ENCODE measurements at places on chromosomes 1 and 21. TPM values are rescaled to one million over a fixed set of nuclear protein-coding genes. Genes with fewer than 3 reads are reported as not detected.

The S100A2 gene
- not detected for total RNA-seq

DNA sequence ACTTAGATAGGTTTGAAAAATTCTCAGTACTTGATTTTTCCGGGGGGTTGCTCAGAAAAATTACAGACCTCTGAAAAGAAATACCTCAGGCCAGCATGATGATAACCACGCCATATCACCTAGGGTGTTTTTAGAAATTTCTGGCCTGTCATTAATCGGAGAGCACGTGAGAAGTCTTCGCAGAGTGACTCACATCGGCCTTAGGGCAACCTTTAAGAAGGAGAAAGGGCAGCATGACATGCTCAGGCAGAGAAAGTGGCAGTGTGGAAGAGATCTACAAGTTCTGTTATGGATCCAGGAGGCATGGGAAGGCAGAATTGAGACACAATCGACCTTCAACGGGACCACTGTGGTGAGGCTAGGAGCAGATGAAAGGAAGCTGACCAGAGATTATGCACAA is 506.3 kb downstream of the LMO4 start:
- H3K36me3 ChIP-seq: no peaks in the 10 kb centered on the region
- no peak overlapping the region for H3K27ac ChIP-seq
- H3K4me3 ChIP-seq: no peak overlapping the region
- no peak for DNase-seq
- H3K4me1 ChIP-seq: no peaks in the 10 kb centered on the region
- no peaks in the 10 kb centered on the region for H3K27me3 ChIP-seq

GRCh38 chr1:24927473-24927872 is 2.6 kb downstream of the RUNX3 start:
- H3K36me3 ChIP-seq: no peaks in the 10 kb centered on the region
- peaks cover 43% of the 10 kb centered on the region for H3K4me1 ChIP-seq
- no peak overlapping the region for H3K27ac ChIP-seq
- no peaks in the 10 kb centered on the region for H3K27me3 ChIP-seq
- no peak overlapping the region for H3K4me3 ChIP-seq

The CD247 gene
- 2.3 TPM for total RNA-seq

The ZSCAN20 gene
- total RNA-seq: 3.0 TPM

- DNase-seq: no peak
- H3K27ac ChIP-seq: peak overlapping the region; percentile 51
- H3K36me3 ChIP-seq: no peaks in the 10 kb centered on the region
- H3K4me3 ChIP-seq: no peak overlapping the region
- no peaks in the 10 kb centered on the region for H3K27me3 ChIP-seq
Observed at GRCh38 chr1:10626791-10627410, 152.2 kb downstream of the PEX14 start.

The SELL gene
- not detected for total RNA-seq

The TDRD10 gene
- total RNA-seq: 2.6 TPM

GRCh38 chr1:35864813-35865212 is 18.2 kb upstream of the AGO1 start:
- DNase-seq: no peak
- H3K4me1 ChIP-seq: no peaks in the 10 kb centered on the region
- H3K4me3 ChIP-seq: no peak overlapping the region
- H3K36me3 ChIP-seq: no peaks in the 10 kb centered on the region
- H3K27me3 ChIP-seq: no peaks in the 10 kb centered on the region

- no peaks in the 10 kb centered on the region for H3K4me1 ChIP-seq
- H3K36me3 ChIP-seq: no peaks in the 10 kb centered on the region
- no peak for DNase-seq
- H3K27ac ChIP-seq: no peak overlapping the region
Observed at GRCh38 chr1:99737016-99737415, 29.4 kb downstream of the FRRS1 start.

The CD48 gene
- total RNA-seq: 5.7 TPM

DNA sequence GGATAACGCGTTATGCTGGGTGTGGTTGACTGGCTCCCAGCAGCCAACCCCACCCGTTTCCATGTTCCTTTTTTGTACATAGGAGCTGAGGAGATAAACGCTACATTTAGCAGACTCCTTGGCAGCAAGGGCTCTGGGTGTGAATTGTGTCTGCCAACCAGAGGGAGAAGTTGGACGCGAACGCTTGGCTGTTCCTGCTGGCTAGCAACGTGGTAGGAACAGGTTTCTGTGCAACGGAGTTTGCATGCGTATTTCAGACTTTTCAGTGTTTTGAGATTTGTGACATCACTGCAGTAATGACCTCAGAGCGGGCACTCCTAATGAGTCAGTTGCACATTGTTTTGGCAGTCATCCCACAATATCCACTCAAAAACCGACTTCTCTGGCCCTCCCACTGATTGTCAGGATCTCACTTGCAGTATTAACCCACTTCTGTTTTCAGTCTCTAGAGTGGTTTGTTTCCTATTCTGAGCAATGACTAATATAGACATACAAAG is 98.7 kb upstream of the RGS1 start:
- H3K36me3 ChIP-seq: no peaks in the 10 kb centered on the region
- H3K27me3 ChIP-seq: no peaks in the 10 kb centered on the region
- H3K4me3 ChIP-seq: no peak overlapping the region

- H3K27ac ChIP-seq: no peak overlapping the region
- H3K4me3 ChIP-seq: no peak overlapping the region
- DNase-seq: no peak
- no peaks in the 10 kb centered on the region for H3K4me1 ChIP-seq
- no peaks in the 10 kb centered on the region for H3K36me3 ChIP-seq
- no peaks in the 10 kb centered on the region for H3K27me3 ChIP-seq
Observed at GRCh38 chr1:194813096-194813495, 1626.7 kb upstream of the B3GALT2 start.

The GBP6 gene
- not detected for total RNA-seq

DNA sequence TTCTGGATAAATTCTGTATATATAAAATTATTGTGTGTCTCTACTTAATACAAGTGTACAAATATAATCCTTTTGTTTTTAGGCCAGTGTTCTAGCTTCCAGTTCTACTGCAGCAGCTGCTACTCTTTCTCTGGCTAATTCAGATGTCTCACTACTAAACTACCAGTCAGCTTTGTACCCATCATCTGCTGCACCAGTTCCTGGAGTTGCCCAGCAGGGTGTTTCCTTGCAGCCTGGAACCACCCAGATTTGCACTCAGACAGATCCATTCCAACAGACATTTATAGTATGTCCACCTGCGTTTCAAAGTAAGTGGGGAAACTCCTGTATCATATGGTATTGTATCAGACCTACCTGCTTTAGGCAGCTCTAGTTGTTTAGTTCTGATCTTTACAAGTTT is 21.3 kb upstream of the OLFML3 start:
- no peaks in the 10 kb centered on the region for H3K4me1 ChIP-seq
- no peaks in the 10 kb centered on the region for H3K27me3 ChIP-seq
- no peak for DNase-seq
- peaks cover 9% of the 10 kb centered on the region for H3K36me3 ChIP-seq
- H3K4me3 ChIP-seq: no peak overlapping the region

DNA sequence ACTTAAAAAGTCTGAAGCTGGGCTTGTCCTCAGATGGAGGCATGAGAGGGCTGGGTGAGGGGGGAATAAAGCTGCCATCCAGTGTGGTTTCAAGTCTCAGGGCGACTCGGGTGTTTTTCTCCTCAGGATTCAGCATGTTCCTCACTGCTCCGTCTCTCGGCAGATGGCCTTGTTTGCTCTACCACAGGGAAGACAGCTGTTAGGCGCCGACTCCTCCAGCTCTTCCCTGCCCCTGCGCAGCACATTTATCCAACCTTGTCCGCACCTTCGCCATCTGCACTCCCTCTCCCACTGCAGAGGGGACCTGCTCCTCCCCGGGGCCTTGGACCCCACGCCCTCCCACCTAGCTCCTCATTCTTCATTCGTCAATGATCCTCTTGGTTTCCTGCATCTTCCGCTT is 16.6 kb upstream of the S100A11 start:
- no peaks in the 10 kb centered on the region for H3K36me3 ChIP-seq
- H3K27me3 ChIP-seq: no peaks in the 10 kb centered on the region
- no peak overlapping the region for H3K27ac ChIP-seq

The GJC2 gene
- 1.6 TPM for total RNA-seq

- H3K27ac ChIP-seq: no peak overlapping the region
- no peaks in the 10 kb centered on the region for H3K4me1 ChIP-seq
- H3K27me3 ChIP-seq: no peaks in the 10 kb centered on the region
- no peaks in the 10 kb centered on the region for H3K36me3 ChIP-seq
- DNase-seq: no peak
Observed at GRCh38 chr1:167905182-167905581, 8.8 kb downstream of the ADCY10 start.

- H3K27ac ChIP-seq: no peak overlapping the region
- no peaks in the 10 kb centered on the region for H3K36me3 ChIP-seq
- no peak overlapping the region for H3K4me3 ChIP-seq
- no peak for DNase-seq
Observed at GRCh38 chr1:6914706-6915105, 129.5 kb downstream of the CAMTA1 start.

The CD53 gene
- 4.9 TPM for total RNA-seq

DNA sequence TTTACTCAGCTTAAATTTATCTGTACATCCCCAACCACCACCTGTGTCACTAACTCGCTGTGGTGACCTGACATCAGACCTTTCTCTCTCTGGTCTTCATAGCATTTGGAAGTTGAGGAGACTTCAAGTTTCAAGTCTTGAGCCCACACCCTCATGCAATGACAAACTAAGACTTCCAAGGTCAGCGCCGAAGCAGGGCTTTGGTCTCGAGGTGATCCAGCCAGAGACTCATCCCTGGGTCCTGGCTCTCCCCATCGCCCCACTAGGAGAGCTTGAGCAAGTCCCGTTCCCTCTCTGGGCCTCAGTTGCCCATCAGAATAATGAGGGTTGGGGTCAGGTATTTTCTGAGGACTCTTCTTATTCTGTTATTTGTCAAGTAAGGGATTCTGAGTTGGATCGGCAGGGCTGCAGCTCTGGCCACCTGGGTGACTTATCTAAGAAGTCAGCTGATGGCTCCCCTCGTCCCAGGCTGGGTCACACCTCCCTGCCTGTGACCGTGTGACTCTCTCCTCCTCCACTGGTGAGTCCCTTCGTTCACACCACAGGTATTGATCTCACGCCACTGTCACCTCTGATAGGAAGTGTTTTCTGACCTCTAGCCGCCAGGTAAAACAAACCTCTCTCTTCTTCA is 143.7 kb upstream of the RUNX3 start:
- no peak overlapping the region for H3K27ac ChIP-seq
- no peaks in the 10 kb centered on the region for H3K36me3 ChIP-seq
- H3K27me3 ChIP-seq: no peaks in the 10 kb centered on the region
- no peak overlapping the region for H3K4me3 ChIP-seq
- DNase-seq: no peak

- no peaks in the 10 kb centered on the region for H3K27me3 ChIP-seq
- DNase-seq: no peak
- H3K4me3 ChIP-seq: no peak overlapping the region
- peaks cover 19% of the 10 kb centered on the region for H3K4me1 ChIP-seq
- H3K27ac ChIP-seq: no peak overlapping the region
Observed at GRCh38 chr1:89557956-89558355, 33.3 kb downstream of the LRRC8B start.

- no peak overlapping the region for H3K27ac ChIP-seq
- no peaks in the 10 kb centered on the region for H3K27me3 ChIP-seq
- DNase-seq: no peak
- no peaks in the 10 kb centered on the region for H3K36me3 ChIP-seq
- peaks cover 19% of the 10 kb centered on the region for H3K4me1 ChIP-seq
Observed at GRCh38 chr1:33078030-33078591, 2.8 kb upstream of the AZIN2 start.

DNA sequence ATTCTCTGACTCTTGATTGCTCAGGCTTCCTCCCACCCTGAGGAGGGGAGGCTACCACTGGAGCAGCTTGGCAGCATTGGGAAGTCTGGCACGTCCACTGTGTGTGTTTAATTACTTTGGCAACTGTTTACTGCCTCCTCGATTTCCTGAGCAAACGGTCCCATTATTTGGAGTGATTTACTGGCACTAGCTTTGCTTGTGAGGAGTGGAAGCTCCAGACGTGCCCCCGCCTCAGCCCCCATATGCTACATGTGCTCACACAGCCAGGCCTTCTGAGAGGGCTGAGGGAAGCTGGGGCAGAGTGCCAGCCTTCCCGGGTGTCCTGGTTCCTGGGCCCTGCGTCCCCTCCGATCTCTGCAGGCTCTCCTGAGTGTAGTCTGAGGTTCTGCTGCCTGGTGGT is 306.2 kb downstream of the PTPRU start:
- no peaks in the 10 kb centered on the region for H3K36me3 ChIP-seq
- no peaks in the 10 kb centered on the region for H3K4me1 ChIP-seq
- no peak for DNase-seq
- H3K4me3 ChIP-seq: no peak overlapping the region
- H3K27ac ChIP-seq: no peak overlapping the region

DNA sequence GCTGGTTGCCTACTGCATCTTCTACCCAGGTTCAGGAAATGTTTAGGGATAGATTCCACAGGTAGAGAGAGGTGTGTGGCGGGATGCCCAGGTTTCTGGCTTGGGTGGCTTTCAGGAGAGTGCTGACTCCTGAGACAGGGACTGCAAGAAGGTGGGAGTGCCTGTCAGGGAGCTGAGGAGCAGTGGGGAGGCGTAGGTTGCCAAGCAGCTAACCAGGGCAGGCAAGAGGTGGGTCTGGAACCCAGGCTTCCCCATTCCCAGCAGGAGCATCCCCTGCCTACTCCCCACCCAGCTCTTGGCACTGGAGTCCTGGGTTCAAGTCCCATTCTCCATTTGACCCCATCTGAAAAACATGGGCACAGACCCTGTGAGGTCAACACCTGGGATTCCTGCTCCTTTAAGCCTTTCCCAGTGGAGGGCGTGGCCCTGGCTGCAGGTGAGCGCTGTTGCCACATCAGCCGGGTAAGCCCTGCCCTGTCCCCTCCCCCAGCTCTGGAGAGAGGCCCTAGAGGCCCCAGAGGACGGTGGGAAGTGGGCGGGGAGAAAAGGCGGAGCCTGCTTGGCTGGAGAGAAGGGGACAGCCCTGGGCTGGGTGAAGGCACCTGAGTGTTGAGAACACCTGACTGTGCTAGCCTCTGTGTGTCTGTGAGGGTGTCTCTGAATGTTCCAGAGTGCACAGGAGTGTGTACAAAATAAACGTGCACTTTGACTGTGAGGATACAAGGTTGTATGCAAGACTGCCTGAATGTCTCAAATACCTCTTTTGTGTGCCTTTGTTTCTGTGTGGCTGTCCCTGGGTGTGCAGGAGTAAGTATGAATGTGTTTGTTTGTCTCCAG is 14.0 kb upstream of the SYNC start:
- peak overlapping the region; percentile 81 for H3K27ac ChIP-seq
- H3K36me3 ChIP-seq: no peaks in the 10 kb centered on the region
- H3K4me3 ChIP-seq: no peak overlapping the region
- no peaks in the 10 kb centered on the region for H3K27me3 ChIP-seq
- peak; percentile 99 for DNase-seq

DNA sequence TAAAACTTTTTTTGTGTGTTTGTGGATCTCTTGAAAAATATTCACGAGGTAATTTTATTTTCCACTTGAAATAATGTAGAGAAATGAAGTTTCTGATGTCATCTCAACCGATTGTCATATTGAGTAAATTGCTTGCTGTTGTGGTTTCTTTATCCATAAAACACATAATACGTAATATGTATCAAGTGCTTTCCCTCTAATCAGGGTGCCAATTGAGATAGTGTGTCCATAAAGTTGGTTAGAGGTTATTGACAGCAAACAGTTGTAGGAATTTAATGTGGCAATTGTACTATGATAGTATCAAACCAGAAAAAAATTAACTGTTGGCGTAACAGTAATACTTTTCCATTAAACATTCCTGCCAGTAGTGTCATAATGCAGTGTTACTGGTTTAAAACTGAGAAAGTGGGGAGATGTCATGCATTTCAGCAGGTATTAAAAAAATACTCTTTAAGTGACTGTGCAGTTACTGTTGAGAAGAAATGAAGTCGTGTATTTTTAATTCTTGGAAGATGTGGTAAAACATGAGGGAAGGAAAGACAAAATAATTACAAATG is 38.3 kb downstream of the USP25 start:
- no peaks in the 10 kb centered on the region for H3K27me3 ChIP-seq
- H3K4me1 ChIP-seq: peaks cover 32% of the 10 kb centered on the region
- no peaks in the 10 kb centered on the region for H3K36me3 ChIP-seq
- H3K27ac ChIP-seq: no peak overlapping the region

All from body of pancreas (tissue), 4 donors.